ENCODE measurements at places on chromosomes 2 and 18.

- DNase-seq = no peak
Measured at GRCh38 chr18:11741505-11742145, 52.6 kb downstream of the GNAL start.

DNA sequence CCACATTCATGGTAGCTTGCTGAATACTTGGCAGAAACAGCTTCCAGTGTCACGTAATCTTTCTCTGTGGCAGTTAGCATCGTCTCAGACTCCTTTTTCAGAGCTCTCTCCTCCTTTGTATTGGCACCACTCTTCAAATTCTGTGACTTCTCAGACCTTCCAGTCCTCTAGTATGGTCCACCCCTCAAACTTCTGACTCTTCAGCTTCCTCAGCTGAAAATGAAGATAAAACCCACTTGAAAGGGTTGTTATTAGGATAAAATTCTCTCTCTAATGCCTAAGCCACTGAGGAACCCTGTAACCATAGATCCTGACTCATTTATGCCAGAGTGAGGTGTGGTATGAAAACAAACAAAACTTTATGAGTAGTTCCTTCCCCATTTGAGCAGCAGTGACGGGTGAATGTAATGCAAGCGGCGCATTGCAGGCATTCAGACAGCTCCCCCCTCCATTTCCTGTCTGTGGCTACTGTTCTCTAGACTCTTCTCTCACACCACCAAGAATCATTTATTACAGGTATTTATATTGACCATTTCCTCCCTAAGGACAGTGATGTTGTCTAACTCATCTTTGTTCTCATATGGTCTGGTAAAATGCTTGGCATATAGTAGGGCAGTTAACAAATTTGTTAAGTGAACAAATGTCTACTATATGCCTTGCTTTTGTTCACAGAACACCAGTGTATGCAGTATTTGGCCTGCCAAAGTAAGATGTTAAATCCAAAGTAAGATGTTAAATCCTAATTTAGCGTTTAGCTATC is 35.3 kb downstream of the GALNT1 start:
- peak; percentile 57 for DNase-seq

DNA sequence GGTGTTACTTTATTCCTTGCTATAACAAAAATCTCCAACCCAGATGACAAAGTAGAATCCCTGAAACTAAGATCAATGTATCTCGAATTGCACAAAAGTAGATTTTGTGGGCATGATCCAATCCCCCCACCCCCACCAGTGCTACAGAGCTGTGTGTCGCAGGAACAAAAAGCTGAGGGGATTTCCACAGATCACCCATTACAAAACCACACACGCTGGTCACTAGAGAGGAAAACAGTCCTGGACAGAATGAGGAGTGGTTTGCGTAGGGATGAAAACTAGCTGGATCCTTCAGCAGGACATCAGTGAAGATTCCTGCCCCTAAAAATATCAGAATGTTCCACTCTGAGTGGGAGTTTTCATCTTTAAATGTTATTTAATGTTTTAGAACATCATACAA is 165.3 kb upstream of the STK17B start:
- no peak for DNase-seq

DNA sequence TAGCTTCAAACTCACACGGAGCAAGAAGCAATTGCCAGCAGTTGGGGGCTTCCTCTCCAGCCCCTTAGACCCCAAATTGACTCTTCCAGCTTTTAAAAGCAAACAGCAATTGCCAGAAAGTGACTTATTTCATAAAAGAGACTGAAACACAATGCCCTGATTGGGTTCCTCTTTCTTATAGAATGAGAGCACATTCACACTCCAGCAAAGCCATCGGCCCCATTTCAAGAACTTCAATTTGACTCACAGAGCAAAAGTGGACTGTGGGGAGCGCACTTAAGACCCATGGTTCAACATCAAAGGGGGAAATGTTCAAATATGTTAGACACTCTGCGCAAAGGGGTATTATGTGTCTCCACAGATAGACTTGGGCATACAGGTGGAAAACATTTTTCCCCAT is 484.7 kb downstream of the BCL11A start:
- no peak for DNase-seq

GRCh38 chr2:171279983-171280790 is 119.5 kb upstream of the TLK1 start:
- no peak for DNase-seq

- no peak for DNase-seq
Measured at GRCh38 chr2:138752197-138752956, 27.8 kb downstream of the NXPH2 start.

DNA sequence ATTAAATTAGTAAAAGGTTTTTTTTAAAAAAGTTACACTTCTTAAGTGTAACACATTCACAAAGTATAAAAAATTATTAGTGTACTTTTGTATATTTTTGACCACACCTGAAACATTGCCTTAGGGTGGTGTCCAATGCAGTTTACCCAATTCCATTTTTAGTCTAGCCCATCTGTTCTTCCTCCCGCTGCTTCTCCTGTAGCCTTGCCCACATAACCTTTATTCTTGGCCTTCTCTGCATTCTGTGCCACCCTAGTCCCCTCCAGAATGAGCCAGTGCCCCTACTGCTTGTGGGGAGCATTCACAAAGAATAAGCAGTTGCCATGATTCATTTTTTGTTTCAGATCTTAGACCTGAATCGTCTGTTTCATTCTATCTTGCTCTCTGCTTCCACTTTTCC is 78.4 kb upstream of the MYT1L start:
- DNase-seq = no peak

DNA sequence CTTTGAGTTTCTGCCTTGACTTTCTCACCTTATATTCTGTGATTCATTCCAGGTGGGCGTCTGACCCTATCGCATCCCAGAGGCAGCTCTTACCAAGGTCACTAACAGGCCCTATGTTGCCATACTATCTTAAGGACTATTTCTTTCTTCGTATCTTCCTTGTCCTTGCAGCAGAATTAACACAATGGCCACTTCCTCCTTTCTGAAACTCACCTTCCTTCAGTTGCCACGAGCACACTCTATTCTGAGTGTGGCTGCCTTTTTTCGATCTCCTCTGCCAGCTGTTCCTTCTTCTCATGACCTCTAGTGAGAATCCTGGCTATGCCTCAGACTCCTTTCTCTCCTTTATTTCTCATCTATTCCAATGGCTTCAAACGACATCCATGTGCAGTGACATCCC is 160.4 kb upstream of the CCDC195 start:
- DNase-seq = no peak

- DNase-seq = no peak
Measured at GRCh38 chr18:33835419-33835818, 257.4 kb downstream of the ASXL3 start.

GRCh38 chr18:69032009-69032408 is 234.1 kb downstream of the CCDC102B start:
- DNase-seq = no peak

GRCh38 chr2:241905716-241906377 is 36.3 kb downstream of the RTP5 start:
- no peak for DNase-seq

- no peak for DNase-seq
Measured at GRCh38 chr2:193743089-193743488, 1548.4 kb upstream of the TMEFF2 start.

GRCh38 chr2:45844796-45845457 is 193.5 kb downstream of the PRKCE start:
- DNase-seq = no peak

DNA sequence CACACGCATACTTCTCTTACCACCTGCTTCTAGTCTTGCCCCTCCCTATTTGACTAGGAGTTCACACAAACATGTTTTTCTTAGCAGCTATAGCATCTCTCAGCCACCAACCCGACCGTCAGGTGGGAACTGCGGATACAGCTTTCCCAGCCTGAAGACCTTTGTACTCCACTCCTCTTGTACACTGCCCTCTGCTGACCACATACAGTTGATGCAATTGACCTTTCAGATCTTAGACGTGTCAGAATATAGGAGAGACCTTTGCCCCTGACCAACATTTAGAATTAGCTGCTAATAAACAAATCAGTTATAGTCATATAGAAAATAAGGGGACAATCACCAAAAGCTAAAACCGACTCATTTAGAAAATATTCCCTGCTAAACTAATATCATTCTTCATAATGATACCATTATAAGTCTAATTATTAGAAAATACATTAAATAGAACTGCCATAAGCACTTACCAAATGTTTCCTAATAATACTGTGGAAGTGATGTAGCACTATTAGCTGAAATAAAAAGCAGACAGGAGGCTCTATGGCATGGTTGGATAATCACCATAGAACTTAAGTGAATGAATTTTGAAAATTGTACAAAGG is 208.4 kb downstream of the RAD51AP2 start:
- DNase-seq = no peak

- no peak for DNase-seq
Measured at GRCh38 chr2:170818036-170818751, 1.5 kb downstream of the GAD1 start.

- DNase-seq = no peak
Measured at GRCh38 chr2:191869781-191870180, 22.9 kb upstream of the CAVIN2 start.

DNA sequence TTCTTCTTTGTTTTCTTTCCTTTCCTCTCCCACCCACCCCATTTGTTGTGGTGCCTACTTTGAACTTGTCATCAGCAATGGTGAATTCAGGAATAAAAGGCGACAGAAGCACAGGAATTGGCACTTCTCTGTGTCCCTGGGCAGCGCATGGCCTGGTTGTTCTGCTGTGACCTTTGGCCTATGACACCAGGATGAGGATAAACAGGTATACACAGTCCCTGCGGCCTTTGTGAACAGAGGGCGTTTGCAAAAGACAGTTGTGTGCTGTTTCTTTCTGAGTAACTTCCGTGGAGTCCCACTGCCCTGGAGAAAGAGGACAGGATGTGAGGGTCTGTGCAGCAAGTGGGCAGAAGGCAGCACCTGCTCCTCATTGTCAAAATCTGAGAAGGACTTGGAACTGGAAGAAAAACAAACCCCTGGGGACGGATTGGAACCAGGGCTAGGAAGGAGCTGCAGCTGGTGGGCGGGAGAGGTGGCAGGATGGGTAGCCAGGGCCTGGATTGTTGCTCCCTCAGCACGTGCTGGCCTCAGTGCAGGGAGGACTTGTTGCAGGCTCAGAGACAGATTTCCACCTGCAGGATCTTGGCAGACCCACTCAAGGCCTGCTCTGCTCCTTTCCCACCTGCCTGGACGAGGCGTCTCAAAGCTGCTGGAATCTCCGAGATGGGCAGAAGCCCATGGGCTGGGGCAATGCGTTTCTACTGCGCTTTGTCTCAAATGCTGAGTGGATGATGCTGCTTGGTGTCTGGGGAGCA is 159.5 kb downstream of the ACKR3 start:
- DNase-seq = no peak

GRCh38 chr2:44118257-44118656 is 50.4 kb upstream of the PPM1B start:
- DNase-seq = no peak

DNA sequence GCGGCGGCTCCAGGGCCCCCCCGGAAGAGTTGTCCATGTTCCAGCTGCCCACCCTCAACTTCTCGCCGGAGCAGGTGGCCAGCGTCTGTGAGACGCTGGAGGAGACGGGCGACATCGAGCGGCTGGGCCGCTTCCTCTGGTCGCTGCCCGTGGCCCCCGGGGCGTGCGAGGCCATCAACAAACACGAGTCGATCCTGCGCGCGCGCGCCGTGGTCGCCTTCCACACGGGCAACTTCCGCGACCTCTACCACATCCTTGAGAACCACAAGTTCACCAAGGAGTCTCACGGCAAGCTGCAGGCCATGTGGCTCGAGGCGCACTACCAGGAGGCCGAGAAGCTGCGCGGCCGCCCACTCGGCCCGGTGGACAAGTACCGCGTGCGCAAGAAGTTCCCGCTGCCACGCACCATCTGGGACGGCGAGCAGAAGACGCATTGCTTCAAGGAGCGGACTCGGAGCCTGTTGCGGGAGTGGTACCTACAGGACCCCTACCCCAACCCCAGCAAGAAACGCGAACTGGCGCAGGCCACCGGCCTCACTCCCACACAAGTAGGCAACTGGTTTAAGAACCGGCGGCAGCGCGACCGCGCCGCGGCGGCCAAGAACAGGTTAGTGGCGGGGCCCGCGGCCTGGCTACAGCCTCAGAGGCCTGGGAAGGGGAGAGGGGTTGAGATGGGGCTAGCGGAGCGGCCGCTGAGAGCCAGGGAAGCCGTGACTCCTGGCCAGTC is 965 bp downstream of the SIX3 start:
- DNase-seq = no peak

DNA sequence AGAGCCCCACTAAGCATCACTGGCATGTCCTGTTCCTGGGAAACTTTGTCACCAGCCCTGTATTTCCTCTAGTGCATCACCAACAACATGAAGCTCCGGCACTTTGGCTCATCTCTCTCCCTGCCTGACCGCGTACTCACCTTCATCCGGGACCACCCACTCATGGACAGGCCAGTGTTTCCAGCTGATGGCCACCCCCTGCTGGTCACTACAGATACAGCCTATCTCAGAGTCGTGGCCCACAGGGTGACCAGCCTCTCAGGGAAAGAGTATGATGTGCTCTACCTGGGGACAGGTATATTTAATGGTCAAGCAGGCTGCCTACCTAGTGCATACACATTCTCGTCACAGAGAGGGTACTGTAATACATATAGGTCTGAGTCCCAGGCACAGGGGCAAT is 21.0 kb downstream of the SEMA4F start:
- no peak for DNase-seq

DNA sequence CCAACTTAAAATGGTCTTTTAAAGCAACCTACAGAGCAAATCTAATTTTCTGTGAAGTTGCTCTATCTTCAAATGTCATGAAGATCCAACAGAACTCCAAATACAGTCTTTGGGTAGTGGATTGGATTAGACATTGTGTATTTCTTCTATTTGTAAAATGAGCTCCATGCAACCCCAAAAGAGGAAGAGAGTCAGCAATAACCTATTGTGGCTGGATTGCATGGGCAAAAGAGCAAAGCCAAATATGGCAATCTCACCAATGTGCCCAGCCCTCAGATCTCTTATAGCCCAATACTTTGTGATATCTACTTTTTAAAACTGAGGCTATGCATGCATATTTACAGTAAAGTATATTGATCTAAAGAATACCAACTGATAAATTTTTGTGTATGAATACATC is 146.3 kb downstream of the TXNL1 start:
- no peak for DNase-seq

DNA sequence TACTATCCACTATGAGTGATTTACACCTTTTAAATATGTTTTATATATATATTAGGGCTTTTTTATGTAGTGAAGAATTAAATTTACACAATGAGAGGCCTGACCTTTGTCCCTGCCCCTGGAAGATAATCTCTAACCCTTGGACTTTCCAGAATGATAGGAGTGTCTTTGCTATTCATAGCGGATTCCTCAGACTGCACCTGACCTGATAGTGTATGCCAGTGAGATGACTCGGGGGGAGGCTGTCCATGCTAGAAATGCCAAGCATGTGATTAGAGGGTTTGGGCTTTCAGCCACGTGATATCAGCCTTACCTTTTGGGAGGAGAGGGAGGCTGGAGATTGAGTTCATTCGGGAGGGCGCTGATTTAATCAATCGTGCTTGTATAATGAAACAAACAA is 44.1 kb upstream of the LHCGR start:
- no peak for DNase-seq

GRCh38 chr2:75800456-75800855 is 89.7 kb upstream of the GCFC2 start:
- no peak for DNase-seq

GRCh38 chr2:107529146-107529545 is 297.5 kb upstream of the RGPD4 start:
- DNase-seq = no peak

- DNase-seq = no peak
Measured at GRCh38 chr2:203904022-203904421, 32.5 kb upstream of the ICOS start.

GRCh38 chr2:228507231-228507824 is 325.8 kb upstream of the SPHKAP start:
- no peak for DNase-seq

- no peak for DNase-seq
Measured at GRCh38 chr18:35707674-35708073, 126.1 kb downstream of the GALNT1 start.
